ENCODE measurements at places on chromosomes 6 and 20. TPM values are rescaled to one million over a fixed set of nuclear protein-coding genes. Genes with fewer than 3 reads are reported as not detected.

- no peak for DNase-seq
These were observed 467.4 kb upstream of the PLCB4 start for GRCh38 chr20:8601542-8601912.

DNA sequence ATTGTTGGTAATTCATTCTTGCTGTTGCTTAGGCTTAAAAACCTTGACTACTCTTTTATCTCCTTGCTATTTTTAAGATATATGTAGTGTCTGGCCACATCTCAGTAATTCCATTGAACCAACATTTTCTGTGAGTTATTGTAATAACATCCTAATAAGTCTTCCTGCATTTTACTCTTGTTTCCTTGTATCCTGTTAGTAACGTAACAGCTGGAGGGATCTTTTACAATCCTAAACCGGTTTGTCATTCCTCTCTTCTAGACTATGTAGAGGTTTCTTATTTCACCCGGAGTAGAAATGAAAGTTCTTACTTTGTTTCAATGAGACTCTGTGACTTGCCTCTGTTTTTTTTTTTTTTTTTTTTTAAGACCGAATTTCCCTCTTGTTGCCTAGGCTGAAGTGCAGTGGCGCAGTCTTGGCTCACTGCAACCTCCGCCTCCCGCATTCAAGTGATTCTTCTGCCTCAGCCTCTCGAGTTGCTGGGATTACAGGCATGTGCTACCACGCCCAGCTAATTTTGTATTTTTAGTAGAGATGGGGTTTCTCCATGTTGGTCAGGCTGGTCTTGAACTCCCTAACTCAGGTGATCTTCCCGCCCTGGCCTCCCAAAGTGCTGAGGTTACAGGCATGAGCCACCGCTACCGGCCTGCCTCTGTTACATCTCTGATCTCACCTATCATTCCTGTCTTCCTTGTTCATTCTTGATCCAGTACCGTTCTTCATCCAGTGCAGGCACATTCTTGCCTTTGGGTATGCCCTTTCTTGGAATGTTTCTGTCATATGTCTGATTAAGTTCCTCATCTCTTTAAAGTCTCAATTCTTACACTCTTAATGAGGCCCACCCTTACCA lies 44.7 kb downstream of the NCOA3 start:
- DNase-seq = no peak

DNA sequence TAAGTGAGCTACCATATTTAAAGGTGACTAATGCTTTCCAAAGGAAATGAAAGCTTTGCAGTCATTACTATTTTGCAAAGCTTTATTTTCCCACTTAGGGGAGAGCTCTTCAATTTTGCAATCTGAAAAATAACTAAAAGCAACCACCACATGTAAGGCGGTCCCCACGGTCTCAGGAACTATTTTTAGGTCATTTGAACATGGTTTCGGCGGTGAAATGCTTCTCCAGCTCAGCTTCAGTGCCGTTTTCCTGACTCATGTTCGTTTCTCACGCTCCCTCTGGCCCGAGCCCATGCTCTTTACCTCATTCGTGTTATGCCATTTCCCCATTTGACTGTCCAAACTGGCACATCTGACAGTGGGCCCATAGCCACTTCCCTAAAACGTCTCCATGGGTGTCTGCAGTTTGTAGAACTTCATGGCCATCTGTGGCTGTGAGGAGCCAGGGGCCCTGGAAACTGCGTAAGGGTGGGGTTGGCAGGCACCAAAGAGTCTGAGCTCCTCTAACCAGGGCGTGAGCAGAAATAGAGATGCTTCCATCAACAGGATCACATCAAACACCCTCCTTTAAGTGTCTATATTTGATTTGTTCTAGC lies 46.5 kb downstream of the ADTRP start:
- DNase-seq = no peak

The CLPSL1 gene
- not detected for total RNA-seq

The MYB gene
- total RNA-seq = 0.05 TPM

The DEFB124 gene
- not detected for total RNA-seq

Measured in NCI-H460 (cell line).